ENCODE measurements at places on chromosomes 5 and 9.

DNA sequence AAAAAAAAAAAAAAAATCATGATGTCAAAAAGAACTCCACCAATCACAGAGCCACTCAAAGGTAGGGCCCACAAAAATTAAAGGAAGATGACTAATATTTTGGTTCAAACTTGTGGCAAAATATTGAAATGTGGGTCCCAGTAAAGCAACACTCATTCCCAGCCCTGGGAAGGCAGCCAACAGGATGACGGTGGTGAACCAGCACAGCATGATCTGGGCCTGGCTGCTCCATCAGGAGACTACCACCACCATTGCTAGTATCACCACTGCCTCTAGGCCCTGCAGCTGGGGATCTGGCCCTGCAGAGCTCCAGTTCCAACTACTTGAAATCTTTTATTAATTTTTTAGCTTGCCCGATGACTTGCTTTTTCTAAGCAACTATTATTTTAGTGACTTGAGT is 206.8 kb upstream of the ITGA1 start:
- H3K27me3 ChIP-seq: peaks cover 5% of the 10 kb centered on the region
- H3K4me3 ChIP-seq: no peak overlapping the region
- DNase-seq: no peak
- H3K4me1 ChIP-seq: no peaks in the 10 kb centered on the region
- no peaks in the 10 kb centered on the region for H3K36me3 ChIP-seq

- H3K36me3 ChIP-seq: no peaks in the 10 kb centered on the region
- H3K4me3 ChIP-seq: no peak overlapping the region
- H3K4me1 ChIP-seq: no peaks in the 10 kb centered on the region
- H3K27ac ChIP-seq: no peak overlapping the region
Measured at GRCh38 chr9:38131729-38132128, 62.7 kb upstream of the SHB start.

GRCh38 chr5:52994266-52994665 is 5.1 kb downstream of the ITGA2 start:
- H3K4me1 ChIP-seq: peaks cover 10% of the 10 kb centered on the region
- H3K27me3 ChIP-seq: peaks cover 34% of the 10 kb centered on the region
- no peak overlapping the region for H3K4me3 ChIP-seq
- DNase-seq: no peak
- H3K27ac ChIP-seq: no peak overlapping the region
- H3K36me3 ChIP-seq: no peaks in the 10 kb centered on the region

DNA sequence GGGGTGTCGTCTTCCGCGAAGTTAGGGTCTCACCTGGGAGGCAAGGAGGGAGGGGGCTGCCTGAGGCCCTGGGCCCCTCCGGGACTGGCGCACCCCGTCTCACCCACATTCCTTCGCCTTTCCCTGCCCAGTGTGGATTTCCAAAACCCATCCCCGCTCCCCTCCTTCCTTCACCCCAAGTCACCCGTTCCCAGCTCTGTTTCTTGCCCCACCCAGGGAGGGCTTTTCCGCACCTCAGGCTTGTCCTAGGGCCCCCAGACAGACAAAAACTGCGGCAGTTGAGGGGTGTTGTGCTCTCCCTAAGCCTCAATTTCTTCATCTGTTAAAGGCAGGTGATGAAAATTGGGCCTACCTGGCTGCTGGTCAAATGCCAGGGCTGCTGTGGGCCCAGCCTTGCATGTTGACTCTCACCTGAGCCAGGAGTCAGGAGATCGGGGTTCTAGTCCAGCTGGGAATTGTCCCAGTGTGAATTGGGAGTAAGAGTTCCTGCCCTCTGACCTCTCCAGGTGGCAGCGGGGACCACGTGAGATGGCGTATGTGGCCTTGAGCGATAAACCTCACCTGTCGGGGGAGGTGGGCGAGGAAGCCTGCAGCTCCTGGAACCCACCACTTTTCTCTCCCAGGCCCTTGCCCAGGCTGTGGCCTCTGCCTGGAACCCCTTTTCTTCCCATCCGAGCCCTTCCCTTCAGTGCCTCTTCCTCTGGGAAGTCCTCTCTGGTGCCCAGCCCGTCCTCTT is 143.4 kb upstream of the IER5L start:
- no peaks in the 10 kb centered on the region for H3K36me3 ChIP-seq
- H3K27ac ChIP-seq: no peak overlapping the region
- no peak overlapping the region for H3K4me3 ChIP-seq
- no peak for DNase-seq
- H3K4me1 ChIP-seq: peaks cover 25% of the 10 kb centered on the region
